ENCODE measurements at places on chromosomes 2 and 18.
A peak's percentile ranks its signal among the peaks of the same experiment; 100 is the strongest.

- DNase-seq: peak; percentile 77
These were observed 63.3 kb upstream of the STK17B start for GRCh38 chr2:196234672-196235071.

DNA sequence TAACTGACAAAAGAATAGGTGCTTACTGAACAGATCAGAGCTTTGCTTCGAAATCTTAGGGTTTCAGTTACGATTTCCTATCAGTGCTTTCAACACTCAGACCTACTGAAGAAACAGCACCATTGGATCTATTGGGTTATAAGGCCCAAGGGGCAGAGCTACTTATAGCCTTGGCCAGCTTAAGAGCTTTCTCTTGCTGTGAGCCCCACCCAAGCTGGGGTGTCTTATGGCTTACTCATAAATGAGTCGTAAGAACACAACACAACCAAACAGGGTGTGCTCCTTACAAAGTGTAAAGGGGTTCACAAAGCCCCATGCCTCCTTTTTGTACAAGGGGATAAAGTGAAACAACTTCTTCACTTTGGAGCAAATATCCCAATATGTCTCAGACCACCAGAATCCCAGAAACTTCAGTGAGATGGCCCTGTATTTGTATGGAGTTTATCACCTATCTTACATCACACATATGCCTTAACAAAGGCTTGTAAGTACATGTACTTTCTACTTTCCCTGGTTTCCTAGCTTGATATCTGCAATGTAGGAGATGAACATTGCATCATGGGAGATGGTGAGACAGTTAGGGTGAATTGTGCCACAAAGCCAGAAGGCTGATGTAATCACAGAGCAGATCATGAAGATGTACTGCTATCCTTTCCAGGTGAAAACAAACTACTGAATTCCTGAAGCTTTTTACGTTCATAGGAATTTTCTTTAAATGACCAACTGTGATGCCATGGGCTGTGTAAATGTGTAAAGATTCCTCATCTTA, 115.5 kb upstream of the GLI2 start:
- no peak for DNase-seq

GRCh38 chr2:96773922-96774321, 13.2 kb downstream of the CNNM4 start:
- DNase-seq: peak; percentile 52

DNA sequence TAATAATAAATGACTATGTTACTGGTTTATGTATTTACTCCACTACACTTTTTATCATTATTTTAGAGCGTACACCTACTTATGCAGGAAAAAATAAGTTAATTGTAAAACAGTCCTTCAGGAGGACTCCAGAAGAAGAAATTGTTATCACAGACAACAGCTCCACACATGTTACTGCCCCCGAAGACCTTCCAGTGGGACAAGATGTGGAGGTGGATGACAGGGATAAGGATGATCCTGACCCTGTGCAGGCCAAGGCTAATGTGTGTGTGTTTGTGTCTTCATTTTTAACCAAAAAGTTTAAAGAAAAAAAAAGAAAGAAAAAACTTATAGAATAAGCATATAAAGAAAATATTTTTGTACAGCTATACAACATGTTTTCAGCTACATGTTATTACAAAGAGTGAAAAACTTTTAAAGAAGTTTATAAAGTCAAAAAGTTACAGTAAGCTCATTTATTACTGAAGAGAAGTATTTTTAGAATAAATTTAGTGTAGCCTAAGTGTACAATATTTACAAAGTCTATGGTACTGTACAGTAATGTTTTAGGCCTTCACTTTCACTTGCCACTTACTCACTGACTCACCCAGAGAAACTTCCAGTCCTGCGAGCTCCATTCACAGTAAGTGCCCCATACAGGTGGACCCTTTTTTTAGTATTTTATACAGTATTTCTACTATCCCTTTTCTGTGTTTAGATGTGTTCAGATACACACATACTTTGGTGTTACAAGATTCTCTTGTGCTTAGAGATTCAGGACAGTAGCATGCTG, 7.5 kb downstream of the TGFBRAP1 start:
- DNase-seq: no peak

DNA sequence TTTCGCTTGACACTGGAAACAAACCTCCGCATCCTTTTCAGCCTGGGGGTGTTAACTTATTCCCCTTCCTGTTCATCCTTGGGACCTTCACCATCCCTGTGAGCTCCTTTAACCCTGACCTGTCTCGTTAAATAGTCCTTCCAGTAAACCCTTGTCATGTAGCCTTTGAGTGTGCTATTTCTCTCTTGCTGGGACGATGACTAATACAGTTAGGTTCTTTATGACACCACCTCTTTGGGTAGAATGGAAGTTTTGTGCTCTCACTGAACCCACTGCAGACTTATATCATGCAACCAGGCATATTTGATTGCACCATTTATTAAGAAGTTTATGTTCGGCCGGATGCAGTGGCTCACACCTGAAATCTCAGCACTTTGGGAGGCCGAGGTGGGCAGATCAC, 40.5 kb upstream of the GAREM1 start:
- DNase-seq: no peak

- DNase-seq: peak; percentile 51
These were observed 44.4 kb downstream of the RPIA start for GRCh38 chr2:88735853-88736252.

- DNase-seq: no peak
These were observed 3.9 kb downstream of the ASIC4 start for GRCh38 chr2:219517954-219518778.

DNA sequence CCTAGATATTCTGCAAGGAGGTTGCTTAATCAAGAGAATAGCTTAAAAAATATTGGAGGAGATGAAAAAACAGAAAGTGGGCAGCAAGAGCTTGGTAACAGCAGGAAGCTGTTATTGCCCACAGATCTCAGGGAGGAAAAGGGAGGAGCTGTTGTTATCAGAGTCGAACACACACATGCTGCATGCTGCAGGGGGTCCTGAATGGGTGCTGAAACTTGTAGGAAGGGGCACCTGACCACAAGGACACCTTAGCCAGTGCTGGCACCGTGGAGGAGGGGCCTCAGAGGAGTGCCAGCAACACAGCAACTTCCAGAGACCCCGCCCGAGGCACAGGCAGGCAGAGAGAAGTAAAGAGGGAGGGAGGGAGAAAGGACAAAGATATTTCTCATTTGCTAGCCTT, 332.9 kb downstream of the SOCS6 start:
- no peak for DNase-seq

GRCh38 chr2:67487993-67488392, 90.9 kb downstream of the ETAA1 start:
- no peak for DNase-seq

- DNase-seq: no peak
These were observed 138.2 kb upstream of the DNAJC10 start for GRCh38 chr2:182577816-182578215.

DNA sequence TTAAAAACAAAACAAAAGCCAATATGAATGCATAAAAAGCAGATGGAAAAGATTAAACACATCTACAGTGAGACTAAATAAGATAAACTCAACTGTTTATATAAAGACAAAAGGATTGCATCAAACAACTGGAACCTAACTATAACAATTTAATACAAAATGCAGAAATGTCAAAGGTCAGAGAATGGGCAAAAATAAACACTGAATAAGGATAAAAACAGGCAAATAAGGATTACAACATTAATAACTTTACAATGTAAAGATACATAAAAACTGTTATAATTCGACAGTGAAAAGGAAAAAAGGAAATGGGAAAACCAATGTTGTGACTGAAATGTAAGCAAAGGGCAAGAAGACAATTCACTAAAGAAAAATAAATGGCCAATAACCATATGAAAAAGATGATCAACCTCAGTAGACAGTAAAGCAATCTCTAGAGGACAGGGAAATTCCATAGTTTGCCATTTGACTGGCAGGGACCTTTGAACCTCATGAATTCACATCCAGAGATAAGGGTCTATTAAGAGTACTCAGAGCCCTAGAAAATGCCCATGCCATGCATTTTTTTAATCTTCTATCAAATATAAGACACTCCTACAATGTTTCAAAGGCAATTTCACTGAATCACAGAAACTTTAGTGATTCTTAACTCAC, 83.7 kb downstream of the TMEM131 start:
- no peak for DNase-seq

- DNase-seq: no peak
These were observed 167.7 kb upstream of the SERPINE2 start for GRCh38 chr2:224206816-224207215.
